ENCODE measurements at places on chromosomes 3 and 15.

- no peak for DNase-seq
Measured at GRCh38 chr3:30040126-30040525, 566.3 kb upstream of the TGFBR2 start.

- DNase-seq, result no peak
Measured at GRCh38 chr15:91465696-91466095, 365.6 kb downstream of the SV2B start.

DNA sequence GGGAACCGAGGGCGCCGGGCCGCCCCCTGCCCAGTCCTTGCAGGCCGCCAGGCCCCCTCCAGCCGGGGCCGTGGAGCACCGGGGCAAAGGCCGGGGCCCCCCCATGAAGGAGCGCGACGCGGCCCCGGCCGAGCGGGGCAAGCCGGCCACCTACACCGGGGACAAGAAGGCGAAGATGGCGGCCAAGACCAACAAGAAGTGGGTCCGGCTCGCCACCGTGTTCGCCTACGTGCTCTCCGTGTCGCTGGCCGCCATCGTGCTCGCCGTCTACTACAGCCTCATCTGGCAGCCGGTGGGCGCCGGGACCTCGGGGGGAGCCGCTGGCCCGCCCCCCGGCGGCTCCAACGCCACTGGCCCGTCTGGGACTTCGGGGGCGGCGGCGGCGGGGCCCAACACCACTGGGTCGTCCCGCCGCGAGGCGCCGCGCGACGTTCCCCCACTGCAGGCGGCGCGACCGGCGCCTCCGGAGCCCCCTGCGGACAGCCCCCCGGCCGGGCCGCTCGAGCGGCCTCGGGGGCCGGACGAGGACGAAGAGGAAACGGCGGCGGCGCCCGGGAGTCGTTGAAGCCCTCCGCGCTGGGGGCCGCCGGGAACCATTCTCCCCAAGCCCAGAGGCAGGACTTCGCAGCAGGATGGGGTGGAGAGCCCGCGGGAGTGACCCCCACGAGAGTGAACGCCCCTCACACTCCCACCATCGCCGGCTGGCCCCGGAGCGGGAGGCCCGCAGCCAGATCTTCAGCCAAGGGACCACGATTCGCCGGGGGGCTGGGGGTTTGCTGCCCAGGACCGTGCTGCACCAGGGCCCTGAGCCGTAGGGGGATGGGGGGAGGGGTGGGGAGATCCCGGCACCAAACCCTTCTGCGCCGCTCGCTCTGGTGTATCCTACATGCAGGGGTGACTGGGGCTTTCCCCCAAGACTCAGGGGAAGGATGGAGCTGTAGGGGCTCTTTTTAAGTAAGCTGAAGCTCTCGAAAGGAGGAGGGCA, 753 bp downstream of the INAFM2 start:
- DNase-seq, result no peak

DNA sequence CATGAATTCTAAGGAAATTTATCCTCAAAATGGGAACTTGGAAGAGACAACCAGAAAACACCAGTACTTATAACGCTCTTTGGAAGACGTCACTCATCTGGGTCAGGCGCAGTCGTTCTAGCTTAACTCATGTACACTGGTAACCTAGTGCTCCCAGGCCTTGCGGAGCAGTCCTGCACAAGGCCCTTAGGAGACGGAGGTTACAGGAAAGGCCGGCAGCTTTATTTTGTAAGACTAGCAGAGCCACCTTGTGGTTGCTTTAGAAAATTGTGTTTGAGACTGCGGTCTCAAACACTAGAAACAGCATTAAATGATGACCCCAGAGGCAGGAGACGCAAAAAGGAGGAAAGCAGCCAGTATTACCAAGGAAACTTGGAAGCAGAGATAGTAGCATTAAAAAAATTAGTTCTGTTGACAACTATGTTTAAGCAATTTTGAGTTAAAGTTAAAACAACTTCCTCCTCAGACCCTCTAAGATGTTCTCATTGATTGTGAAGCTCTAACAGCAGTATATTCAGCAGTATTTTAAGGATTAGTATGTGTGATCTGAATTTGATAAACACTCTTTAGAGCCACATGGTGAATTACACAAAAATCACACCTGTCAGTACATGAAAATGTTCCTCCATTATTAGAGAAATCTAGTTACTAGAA, 141.9 kb upstream of the C2CD4B start:
- DNase-seq, result no peak

DNA sequence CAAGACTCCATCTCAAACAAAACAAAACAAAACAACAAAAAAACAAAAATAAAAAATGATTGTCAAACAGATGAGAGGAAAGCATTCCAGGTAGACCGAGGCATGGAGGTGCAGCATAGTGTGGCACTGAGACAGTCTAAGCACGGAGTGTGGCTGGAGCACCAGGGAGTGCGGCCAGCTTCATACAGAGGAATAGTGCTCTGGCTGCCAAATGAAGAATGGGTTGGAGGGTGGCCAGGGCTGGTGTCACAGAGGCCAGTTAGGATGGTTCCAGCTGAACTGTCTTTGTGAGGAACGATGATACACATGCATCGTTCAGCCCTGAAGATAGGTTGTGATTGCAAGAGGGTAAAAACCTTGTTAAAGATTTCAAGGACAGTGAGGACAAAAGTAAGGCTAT, 28.3 kb downstream of the MITF start:
- no peak for DNase-seq

- no peak for DNase-seq
Measured at GRCh38 chr3:72092778-72093177, 307.8 kb upstream of the PROK2 start.

DNA sequence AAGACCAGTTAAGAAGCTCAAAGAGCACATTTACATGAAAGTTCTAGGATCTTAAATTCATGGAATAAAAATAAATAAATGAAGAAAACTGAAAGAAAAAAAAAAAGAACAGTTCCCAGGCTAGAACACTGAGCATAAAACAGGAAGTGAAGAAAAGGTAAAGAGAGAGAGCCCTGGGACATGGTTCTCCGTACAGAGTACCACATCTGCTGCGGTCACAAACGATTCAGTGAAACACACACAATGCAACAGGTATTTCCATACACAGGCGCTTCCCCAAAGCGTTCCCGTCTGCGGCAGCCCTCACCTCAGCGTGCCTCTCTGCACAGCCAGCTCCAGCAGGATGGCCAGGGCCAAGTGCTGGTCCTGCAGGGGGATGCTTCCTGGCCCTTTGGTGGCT, 49.4 kb downstream of the HERC2 start:
- DNase-seq, result no peak

- DNase-seq, result no peak
Measured at GRCh38 chr3:189096092-189096491, 75.7 kb upstream of the TPRG1 start.

DNA sequence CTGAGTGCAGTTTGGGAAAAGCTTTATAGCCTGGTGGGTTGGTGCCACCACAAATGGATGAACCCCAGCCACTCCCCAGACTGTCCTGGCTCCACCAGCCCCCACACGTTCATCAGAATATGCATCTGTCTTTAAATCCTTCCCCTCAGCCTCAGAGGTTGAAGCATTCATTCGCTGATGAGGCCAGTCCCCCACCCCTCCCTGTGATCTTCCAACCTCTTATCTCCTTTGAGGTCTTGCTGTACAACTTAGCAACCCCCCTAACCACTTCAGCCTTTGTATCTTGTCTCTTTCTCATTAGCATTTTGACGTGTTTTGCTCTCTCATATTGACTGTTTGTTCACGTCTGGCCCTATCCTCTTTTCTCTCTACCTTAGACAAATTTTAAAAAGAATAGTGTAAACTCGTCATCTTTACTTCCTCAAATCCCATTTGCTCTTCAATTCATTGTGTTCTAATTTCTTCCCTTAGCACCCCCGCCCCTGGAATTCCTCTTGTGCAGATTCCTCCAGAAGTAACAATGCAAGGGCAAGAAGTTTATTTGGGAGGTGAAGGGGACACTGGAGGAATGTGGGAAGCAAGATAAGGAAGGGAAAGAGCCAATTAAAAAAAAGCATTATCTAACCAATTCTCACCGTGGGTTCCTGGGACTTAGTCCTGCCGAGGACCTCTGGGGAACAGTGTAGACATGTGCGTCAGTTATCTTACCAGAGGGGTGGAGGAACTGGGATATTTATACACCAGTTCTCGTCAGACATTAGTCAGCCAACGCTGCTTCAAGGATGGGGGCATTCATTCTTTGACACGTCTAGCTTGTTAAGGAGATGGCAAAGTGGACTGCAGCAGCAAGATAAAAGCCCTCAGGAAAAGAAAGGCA, 38.6 kb downstream of the MOBP start:
- no peak for DNase-seq

DNA sequence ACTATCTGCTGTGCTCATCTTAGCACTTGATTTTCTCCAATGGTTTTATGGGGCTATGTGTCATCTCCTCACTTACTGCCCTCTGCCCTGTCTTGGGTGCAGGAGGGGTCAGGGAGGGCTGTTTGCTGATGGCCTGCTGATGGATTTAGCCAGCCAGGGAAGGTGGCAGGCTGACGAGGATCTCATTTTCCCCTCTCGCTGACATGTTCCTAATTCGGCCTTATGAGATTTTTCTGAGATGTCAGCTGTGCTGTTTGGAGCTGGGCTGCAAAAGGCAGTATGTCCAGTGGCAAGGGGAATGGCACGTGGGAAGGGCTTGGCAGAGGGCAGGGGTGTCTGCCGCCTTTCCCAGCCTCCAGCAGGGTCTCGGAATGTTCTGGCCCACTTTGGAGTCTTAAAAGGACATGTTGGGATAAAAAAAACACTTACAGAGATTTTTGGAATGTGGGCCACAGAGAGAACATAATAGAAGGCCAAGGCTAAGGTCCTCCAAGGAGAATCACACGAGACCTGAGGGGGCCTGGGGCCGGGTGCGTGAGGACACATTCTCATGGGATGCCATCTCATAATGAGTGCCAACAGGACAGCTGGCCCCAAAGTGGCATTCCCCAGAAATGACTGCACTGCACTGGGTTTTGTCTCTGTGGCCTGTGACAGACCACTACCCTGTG, 303.8 kb downstream of the TLE3 start:
- DNase-seq, result no peak

DNA sequence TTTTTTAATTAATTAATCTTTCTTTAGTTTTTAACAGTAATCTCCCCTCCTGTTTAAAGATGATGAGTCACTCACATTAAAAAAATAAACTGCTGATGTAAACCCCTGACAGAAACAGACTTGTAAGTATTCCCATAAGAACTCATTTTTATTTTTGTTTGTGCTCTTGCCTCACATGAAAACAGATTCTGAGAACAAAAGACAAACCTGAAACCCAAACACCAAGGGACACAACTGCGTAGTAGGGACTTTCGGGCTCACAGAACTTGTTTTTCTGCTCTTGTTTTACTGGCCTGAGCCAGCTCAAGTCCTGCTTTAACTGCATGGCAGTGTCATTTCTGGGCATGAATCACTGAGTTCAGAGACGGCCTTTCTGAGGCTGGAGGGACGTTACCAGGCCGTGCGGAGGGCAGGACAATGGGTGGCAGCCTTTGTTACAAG, 600.8 kb downstream of the FOXP1 start:
- DNase-seq, result peak; percentile 59

DNA sequence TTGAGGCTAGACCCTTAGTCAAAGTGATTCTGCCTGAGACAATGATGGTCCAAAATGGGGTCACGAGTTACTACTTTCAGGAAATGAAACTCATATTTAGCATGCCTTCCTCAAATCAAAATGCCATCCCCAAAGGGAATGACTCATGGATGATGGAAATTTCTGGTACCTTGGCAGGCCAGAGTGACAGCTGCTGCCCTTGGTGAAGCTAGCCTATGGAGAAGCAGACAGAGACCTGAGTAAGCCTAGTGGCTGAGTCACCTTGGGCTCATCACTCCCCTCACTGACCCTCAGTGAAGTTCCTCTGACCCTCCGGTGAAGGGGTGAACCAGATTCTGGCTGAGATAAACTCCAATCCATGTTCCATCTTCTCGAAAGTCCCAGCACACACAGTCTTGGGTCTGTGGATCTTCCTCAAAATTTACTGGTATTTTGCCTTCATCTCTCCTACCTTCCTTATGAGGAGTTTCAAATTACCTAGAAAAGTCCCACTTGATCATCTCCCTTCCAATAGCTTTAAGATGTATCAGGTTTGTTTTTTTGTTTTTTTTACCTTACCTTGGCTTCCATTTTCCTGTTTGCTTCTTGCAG, 54.5 kb upstream of the ABHD17C start:
- DNase-seq, result no peak

DNA sequence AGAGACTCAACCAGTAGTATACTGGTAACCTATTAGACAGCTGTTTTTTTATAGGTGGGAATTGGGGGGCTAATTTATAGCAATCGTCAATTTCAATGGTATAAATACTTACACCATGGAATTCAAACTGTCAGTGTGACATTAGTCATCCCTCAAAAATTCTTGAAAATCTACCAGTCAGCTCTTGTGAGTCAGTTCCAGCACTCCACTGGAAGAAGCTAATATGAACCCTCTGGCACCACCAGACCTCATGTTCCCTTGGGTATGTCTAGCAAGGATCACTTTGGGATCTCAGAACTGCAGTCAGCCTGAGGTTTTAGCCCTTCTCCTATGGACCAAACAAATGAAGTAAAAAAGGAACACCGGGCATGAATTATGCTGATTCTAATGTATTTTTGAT, 11.8 kb upstream of the UACA start:
- no peak for DNase-seq

- DNase-seq, result no peak
Measured at GRCh38 chr3:158830391-158830790, 28.5 kb downstream of the MFSD1 start.

- DNase-seq, result no peak
Measured at GRCh38 chr3:61146010-61146890, 105.0 kb downstream of the FHIT start.

GRCh38 chr3:47452453-47453215, 23.1 kb downstream of the SCAP start:
- no peak for DNase-seq

DNA sequence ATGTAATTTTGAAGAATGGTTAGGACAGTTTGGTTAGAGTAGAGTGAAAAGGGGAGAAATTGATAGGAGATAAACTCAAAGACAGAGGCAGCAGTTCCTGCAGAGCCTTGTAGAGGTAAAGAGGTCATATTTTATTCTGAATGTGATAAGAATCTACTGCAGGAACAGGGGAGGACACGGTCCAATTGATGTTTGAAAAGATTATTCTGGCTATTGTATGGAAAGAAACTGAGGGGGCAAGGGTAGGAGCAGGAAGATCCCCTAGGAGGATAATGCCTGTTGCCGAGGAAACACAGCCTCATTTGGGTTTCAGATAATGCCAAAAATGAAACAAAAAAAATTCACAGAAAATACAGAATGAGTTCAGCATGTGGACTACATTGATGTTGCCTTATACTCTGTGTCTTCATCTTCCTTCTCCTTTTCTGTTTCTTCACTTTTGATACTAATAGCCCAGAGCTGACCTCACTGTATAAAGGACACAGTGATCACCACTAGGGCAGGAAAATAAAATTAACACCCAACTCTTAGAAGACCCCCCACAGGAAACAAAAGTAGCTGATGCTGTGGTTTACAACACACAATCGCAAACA, 454.6 kb upstream of the UBE2E2 start:
- DNase-seq, result no peak

DNA sequence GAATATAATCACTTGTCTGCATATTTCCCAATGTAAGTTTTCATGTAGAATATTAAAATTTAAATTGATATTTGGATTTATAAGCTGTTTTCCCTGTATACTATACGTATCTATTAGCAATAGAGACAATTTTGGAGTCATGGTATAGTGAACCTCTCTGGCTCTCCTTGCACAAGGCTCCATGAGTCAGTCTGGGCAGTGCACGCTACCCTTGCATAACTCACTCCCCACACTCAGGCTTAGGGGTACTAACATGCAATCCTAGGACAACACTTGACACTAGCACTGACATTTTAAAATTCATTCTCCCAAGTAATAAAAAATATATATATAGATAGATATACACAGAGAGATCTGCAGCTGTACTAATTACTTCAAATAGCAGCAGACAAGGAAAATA, 39.2 kb downstream of the SLC24A1 start:
- no peak for DNase-seq

GRCh38 chr3:151644986-151645385, 88.7 kb upstream of the AADACL2 start:
- no peak for DNase-seq

All from hematopoietic multipotent progenitor cell treated with erythropoietin and hydrocortisone succinate and interleukin-3 and kit ligand, for 17 days (in vitro differentiated cells).